ENCODE measurements at places on chromosomes 11 and 22. TPM values are rescaled to one million over a fixed set of nuclear protein-coding genes. Genes with fewer than 3 reads are reported as not detected.

LDHAL6A gene
- not detected for total RNA-seq

IL18 gene
- total RNA-seq = 10.3 TPM

MMP8 gene
- 0.37 TPM for total RNA-seq

SPI1 gene
- 1.1 TPM for total RNA-seq

SHISA8 gene
- not detected for total RNA-seq

ARCN1 gene
- 190 TPM for total RNA-seq

CXCR5 gene
- not detected for total RNA-seq

OR52I1 gene
- not detected for total RNA-seq

OLFML1 gene
- total RNA-seq = 9.3 TPM

YPEL1 gene
- total RNA-seq = 1.9 TPM

ACP2 gene
- 31.5 TPM for total RNA-seq

PATL1 gene
- 19.7 TPM for total RNA-seq

CELSR1 gene
- total RNA-seq = 5.8 TPM

KCNC1 gene
- 0.20 TPM for total RNA-seq

NNMT gene
- 115 TPM for total RNA-seq

APOBEC3B gene
- 2.2 TPM for total RNA-seq

C11orf24 gene
- total RNA-seq = 42.8 TPM

OR2D2 gene
- total RNA-seq = 0.24 TPM

GUCY1A2 gene
- 8.4 TPM for total RNA-seq

PRODH gene
- total RNA-seq = 27.9 TPM

TPH1 gene
- 0.32 TPM for total RNA-seq

OR8G5 gene
- not detected for total RNA-seq

TMEM138 gene
- total RNA-seq = 26.4 TPM

OR52N4 gene
- total RNA-seq = not detected

MS4A12 gene
- total RNA-seq = not detected

UCP2 gene
- total RNA-seq = 8.0 TPM

ELFN2 gene
- 0.53 TPM for total RNA-seq

HORMAD2 gene
- not detected for total RNA-seq

OR4S2 gene
- total RNA-seq = not detected

HTR3A gene
- total RNA-seq = not detected

MS4A3 gene
- not detected for total RNA-seq

TRIM5 gene
- 37.0 TPM for total RNA-seq

SYVN1 gene
- 27.7 TPM for total RNA-seq

TCN1 gene
- total RNA-seq = 54.1 TPM

Data from hepatocyte (in vitro differentiated cells).